Activated CD4-positive, alpha-beta T cell treated with anti-CD3 and anti-CD28 coated beads, Interleukin-2, amount 10 ng/mL, durations not matched to agents 24 days and 14 days (primary cell): ENCODE measurements at places on chromosomes 5 and 9. TPM values are rescaled to one million over a fixed set of nuclear protein-coding genes. Genes with fewer than 3 reads are reported as not detected.

The FGF10 gene
- not detected in 2 replicates for total RNA-seq

The NR6A1 gene
- total RNA-seq, result 2.3 and 2.7 TPM in 2 replicates

The GKAP1 gene
- total RNA-seq, result 2.3 and 2.8 TPM in 2 replicates

The SNCB gene
- total RNA-seq, result not detected in 2 replicates

The C5orf58 gene
- total RNA-seq, result not detected in 2 replicates

The PDCD1LG2 gene
- total RNA-seq, result 1.3 and 1.5 TPM in 2 replicates

The PCDHA3 gene
- not detected in 2 replicates for total RNA-seq

The LRRC14B gene
- not detected in 2 replicates for total RNA-seq

The RNF44 gene
- total RNA-seq, result 71.4 and 74.0 TPM in 2 replicates

The GRAMD2B gene
- 9.2 and 10.8 TPM in 2 replicates for total RNA-seq
